Stimulated activated CD4-positive, alpha-beta T cell treated with anti-CD3 and anti-CD28 coated beads, Interleukin-4, amount 100 ng/mL, for 1 hour (primary cell): ENCODE measurements at places on chromosomes 2 and 18.

DNA sequence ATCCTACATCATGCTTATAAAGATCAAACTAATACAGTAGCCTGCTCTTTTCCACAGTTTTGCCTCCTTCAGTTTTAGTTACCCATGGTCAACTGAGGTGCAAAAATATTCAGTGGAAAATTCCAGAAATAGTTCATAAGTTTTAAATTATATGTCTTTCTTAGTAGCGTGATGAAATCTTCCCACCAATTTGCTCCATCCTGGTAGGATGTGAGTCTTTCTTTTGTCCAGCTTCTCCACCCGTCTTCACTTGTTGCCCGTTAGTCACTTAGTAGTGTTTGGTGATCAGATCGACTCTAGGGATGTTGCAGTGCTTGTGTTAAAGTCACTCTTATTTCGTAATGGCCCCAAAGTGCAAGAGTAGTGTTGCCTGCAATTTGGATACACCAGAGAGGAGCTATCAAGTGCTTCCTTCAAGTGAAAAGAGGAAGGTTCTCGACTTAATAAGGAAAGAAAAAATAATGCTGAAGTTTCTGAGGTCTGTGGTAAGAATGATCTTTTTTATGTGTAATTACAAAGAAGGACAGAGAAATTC lies 57.0 kb downstream of the CEP192 start:
- DNase-seq = no peak

GRCh38 chr2:85734015-85734414 lies 19.8 kb upstream of the ATOH8 start:
- DNase-seq = no peak

- no peak for DNase-seq
Measured at GRCh38 chr2:181348107-181348837, 108.9 kb upstream of the ITGA4 start.

GRCh38 chr2:9285385-9285920 lies 78.8 kb downstream of the ASAP2 start:
- DNase-seq = no peak

- peak; percentile 76 for DNase-seq
Measured at GRCh38 chr2:28583899-28584553, 88.2 kb downstream of the PLB1 start.

GRCh38 chr18:12702221-12703095 lies at the start of the genes CEP76 and PSMG2:
CEP76 (minus strand) TSS chr18:12702723; CDS start chr18:12702548, 175 bp downstream.
PSMG2 (plus strand) TSS chr18:12703042; CDS start chr18:12703108, 66 bp downstream.
- DNase-seq = peak; percentile 83

DNA sequence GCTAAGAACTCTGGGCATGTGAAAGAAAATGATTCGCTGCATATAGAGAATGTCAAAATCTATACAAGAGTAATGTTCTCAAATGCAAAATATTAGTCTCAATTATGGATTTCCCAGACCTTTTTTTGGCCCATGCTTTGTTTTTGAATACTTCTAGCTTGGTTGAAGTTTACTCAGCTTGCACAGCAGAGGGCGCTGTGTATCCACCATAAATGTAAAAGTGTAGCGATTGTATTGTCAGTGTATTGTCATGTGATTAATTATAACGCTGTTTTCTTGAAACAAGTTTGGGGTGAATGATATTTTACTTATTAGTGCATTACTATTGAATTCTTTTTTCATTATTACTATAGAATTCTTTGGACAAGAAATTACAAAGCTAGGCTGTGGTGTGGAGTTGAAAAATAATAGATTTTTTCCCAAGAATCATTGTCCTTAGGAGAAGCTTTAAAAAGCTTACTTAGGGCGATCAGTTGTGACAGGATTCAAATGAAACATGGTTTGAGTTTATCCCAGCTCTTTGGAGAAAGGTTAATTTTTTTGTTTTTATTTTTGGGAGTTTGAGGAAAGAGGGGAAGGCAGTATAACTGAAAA lies 98.3 kb downstream of the PIK3C3 start:
- DNase-seq = peak; percentile 62

- DNase-seq = no peak
Measured at GRCh38 chr18:65924904-65925303, 174.1 kb downstream of the CDH7 start.

- DNase-seq = no peak
Measured at GRCh38 chr18:29457316-29457889, 1280.5 kb upstream of the CDH2 start.

DNA sequence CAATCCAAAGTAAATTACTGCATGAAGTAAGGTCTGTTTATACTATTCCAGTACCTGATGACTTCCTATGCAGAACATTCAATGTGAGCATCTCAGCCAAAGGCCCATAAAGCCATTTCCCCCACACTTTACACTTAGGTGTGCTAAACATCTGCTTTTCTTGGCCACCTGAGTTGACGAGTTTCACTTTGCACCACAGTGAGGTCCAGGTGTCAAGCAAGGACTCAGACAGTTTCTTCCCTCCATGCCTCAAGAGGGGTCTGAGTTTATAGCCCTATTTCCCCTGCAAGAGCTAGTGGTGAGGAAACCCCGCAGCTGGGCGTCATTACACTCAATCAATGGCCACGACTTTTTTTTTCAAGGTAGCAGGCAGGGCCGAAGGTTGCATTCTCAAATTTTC lies 107.7 kb downstream of the MREG start:
- DNase-seq = no peak

GRCh38 chr2:241151934-241152660 lies 1.8 kb downstream of the PPP1R7 start:
- DNase-seq = no peak

DNA sequence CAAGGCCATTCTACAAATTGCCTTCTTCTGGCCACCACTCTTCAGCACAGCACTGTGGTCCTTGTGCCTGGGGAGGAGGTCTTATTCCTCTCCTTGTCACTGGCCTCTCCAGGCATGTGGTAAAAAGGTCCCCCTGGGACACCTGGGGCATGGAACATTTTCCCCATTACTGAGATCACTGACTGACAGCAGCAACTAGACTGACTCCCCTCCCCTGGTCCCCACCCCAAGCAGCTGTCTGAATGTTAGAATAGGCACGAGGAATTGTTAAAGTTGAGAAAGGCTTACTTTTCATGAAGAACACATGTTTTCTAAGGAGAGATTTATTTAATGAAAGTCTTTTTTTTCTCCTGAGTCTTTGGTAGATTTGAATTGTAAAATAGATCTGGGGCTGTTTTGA lies 39.5 kb upstream of the RTN4 start:
- no peak for DNase-seq

GRCh38 chr2:48247206-48247605 lies 282.7 kb upstream of the STON1 start:
- DNase-seq = no peak

DNA sequence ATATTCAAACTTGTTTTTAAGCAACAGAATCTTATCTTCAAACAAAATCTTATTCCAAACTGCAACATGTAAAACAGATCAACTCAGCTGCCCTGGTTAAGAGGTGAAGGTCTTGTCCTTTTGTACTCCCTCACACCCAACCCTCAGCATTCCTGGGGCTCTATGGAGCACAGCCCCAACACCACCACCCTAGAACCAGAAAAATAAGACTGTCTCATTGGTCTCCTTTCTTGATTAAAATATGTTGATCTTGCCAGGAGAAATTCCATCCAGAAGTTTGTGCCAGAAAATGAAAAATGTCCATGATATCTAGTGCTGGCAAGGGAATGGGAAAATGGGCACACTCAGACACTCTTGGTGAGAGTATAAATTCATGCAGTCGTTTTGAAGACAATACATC lies 62.1 kb upstream of the TMEM17 start:
- no peak for DNase-seq

DNA sequence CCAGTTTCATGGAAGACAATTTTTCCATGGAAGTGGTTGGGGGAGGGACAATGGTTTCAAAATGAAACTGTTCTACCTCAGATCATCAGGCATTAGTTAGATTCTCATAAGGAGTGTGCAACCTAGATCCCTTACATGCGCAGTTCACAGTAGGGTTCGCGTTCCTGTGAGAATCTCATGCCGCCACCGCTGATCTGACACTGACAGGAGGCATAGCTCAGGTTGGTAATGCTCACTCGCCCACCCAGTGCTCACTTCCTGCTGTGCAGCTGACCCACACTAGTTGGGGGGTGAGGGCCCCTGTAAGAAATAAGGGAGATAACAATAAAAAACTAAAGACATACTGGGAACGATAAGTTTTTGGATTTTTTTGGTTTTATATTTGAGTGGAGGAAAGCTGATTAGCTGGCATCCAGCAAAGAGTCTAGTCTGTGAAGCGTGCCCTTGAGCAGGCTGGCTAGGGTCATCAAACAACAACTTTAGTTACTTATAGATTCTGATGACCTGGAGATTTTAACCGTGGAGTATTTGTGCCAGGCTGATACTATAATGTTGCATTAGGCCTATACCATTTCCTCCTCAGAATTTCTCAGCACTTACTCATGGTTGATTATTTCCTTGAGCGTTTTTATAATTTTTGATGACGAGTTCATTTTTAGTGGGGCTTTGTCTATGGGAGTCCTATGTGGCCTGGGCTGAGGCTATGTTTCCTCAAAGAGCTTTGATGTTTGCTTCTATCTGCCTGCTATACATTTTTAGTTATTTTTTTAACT lies 6.3 kb upstream of the MCFD2 start:
- no peak for DNase-seq

DNA sequence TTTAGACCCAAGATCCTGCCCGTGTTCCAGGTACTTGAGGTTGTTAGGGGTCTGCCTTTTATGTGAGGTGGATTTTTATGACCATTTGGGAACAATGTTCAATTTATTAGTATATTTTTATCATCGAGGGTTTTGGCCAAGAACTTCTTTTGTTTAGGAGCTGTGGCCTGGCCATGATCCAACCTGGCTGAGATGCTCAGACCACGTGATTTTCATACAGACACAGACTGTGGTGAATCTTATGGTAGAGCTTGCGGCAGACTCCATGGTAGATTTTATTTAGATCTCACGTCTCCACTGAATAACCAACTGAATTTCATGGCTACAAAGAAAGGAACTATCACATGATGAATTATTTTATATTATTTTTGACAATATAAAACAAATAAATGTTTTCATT lies 405.5 kb upstream of the VWC2L start:
- DNase-seq = no peak

- no peak for DNase-seq
Measured at GRCh38 chr2:47631792-47632398, 151.1 kb upstream of the MSH6 start.

GRCh38 chr2:72144632-72145288 lies 2.9 kb downstream of the CYP26B1 start:
- no peak for DNase-seq

DNA sequence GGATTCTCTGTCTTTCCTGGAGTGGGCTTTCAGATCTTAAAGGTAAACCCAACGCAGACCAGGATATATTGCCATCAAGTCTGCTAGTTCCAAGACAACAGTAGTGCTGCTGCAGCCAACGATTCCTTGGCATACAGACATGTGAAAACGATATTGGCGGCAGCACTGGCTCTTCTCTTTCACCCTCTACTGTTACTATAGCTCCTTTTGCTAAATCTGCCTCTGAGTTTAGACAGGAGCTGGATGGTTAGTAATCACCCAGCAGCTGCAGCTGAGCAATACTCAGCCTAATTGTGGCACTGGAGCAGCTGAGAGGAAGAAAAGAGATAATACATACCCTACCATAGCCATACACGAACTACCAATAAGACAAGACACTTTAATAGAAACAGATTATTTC lies 4.0 kb downstream of the YES1 start:
- no peak for DNase-seq

DNA sequence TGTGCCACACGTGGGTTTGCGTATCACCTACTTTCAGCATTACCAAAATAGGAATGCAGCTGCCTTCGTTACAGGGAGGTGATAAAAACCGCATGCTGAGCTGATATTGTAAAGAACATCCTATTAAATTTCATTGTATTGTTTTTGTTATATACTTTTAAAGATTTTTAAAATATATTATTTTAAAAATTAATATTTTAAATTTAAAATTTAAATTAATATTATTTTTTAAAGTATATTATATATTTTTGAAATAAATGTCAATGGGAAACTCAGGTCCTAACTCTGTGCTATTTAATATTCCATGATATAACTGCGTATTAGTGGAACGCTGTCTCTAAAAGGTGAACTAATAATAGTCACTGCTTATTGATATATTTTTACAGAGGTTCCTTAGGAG lies 51.2 kb downstream of the CTNNA2 start:
- no peak for DNase-seq

DNA sequence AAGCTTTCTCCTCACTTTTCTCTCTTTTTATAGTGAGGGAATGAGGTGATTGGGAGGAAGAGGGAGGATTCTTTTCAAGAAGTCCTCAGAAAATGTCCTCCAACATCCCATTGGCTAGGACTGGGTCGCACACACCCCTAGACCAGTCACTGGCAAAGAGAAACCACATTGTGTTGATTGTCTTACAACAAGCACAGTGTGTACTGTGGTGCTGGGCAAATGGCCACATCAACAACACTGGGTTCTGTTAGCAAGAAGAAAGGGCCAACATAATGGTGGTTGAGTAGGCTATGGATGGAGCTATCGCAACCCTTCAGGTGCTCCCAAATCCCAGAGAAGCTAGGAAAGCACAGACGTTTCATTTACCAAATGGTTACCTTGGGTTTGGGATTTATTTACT lies 18.7 kb upstream of the PTPN4 start:
- DNase-seq = no peak

GRCh38 chr2:216690456-216690852 lies 4.9 kb downstream of the IGFBP5 start:
- no peak for DNase-seq

- no peak for DNase-seq
Measured at GRCh38 chr2:40243581-40244187, 208.2 kb downstream of the SLC8A1 start.

GRCh38 chr2:232117413-232117812 lies 155.9 kb downstream of the DIS3L2 start:
- no peak for DNase-seq

DNA sequence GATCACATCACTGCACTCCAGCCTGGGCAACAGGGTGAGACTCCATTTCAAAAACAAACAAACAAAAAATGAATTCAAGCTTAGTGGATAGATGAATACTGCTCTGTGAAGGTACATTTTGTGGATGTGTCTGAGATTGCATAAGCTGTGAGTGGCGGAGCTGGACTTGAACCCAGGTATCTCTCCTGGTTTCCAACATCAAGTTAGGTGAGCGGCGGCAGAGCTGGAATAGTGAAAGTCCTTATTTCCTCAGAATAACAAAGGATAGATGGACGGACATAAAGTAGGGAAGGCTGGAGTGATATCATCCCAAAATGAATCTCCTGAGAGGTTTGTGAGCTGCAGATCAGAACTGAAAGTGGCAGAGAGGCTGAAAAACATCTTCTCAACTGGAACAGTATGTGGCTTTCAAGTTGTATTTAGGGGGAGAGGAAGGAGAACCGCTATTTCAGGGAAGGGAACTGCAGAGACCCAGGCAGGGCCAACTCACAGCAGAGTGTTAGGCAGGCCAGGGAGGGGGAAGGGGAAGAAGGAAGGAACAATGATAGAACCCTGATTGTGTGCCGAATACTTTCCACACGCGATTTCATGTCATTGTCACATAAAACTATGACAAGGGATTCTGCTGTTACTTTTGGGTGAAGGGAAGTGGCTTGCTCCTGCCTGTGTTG lies 106.2 kb downstream of the LPIN1 start:
- DNase-seq = no peak
